ENCODE measurements at places on chromosomes 3 and 15.

DNA sequence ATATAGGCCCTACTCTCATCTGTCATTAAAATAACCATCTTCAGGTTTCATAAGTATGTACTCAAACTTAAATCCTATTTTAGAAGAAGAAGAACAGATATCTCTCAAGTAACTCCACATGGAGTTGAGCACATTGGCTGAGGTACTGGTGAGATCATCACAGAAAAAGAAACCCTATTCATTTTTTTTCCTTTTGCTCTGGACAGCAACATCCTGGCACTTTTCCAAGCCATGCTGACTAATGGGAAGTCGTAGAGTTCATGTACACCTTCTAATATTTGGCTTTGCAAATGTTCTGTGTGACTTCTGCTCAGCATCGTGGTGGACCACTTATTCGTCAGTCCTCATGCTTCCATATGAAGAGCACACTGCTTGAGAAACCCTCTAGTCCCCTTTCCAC, 336.0 kb upstream of the KCNH8 start:
- DNase-seq: no peak

GRCh38 chr3:67646586-67647234, 7.7 kb downstream of the SUCLG2 start:
- no peak for DNase-seq

- DNase-seq: no peak
These were observed 41.5 kb downstream of the TLE3 start for GRCh38 chr15:70056091-70056680.

DNA sequence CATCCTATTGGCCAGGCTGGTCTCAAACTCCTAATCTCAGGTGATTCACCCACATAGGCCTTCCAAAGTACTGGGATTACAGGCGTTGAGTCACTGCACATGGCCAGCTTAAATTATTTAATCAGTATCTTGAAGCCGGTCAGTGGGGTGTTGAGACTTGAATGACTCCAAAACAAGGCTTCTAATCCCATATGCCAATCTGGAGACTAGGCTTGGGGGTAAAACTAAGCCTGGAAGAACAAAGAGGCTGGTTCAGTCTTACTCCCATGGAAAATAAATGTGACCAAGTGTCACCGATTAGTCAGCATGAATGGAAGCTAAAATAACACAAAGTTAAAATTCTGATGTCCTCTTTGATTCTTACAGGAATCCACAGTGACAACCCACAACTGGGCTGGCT, 509.1 kb downstream of the FOXP1 start:
- no peak for DNase-seq

DNA sequence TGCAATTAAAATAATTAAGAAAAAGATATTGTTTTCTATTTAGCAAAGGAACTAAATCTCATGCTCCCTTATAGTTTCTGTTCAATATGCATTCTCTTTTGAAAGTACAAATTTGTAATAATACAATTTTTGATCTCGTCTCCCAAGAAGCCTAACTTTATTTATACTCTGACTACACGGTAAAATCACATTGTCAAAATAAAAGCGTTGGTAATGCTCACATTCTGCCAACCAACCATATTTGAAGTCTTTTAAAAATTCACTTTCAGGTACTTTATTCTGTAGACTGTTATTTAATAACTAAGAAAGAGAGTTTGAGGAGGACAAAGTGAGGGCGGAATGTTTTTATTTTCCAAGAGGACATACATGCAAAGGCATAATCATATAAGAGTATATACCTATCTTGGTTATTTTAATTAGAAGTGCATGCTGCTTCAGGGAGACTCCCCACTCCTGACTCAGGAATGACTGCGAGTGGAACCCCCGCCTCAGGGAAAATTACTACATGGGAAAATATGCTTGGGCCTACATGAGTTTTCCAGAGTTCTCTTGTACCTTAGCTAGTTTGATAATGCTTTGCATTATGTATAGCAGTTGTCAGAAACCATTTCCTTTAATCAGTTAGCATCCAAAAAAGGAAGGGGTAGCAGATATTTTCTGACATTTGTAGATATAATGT, 19.3 kb downstream of the MBNL1 start:
- no peak for DNase-seq

DNA sequence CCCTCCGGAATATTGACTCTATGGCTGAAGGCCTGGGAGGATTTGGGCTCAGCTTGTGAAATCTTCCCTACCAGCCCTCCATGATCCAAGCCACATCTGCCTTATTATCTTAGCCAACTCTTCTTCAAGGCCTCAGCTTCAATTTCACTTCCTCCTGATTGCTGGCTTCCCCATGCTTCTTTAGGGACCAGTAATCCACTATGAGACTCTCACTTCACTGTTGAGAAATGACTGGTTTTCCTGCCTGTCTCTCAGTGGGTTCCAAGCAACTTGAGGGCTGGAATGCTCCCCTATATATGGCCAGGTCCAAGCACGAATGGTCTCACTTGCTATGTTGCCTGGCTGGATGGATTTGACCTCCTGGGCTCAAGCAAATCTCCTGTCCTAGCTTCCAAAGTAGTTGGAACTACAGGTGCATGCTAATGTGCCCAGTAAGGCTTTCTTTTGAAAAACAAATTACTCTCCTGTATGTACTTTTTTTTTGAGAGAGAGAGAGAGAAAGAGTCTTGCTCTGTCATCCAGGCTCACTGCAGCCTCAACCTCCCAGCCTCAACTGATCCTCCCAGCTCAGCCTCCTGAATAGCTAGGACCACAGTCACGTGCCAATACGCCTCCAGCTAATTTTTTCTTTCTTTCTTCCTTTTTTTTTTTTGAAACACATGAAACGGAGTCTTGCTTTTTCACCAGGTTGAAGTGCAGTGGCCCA, 7.9 kb upstream of the PIK3CB start:
- peak; percentile 44 for DNase-seq

DNA sequence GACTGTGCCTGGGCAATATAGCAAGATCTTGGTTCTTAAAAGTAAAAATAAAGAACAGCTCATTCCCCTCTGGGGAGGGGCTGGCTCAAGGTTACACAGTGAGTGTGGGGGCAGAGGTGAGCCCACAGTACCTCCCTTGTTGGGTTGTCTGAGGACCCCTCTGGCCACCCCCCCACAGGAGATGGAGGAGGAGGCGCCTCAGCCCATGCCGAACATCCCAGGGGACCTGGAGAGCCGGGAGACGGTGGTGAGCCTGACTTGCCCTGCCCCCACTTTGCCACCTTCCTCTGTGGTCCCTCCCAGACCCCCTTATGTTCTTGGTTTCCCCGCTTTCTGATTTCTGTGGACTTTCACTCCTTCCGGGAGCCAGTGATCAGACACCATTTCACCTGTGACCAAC, 28.7 kb downstream of the NGRN start:
- no peak for DNase-seq

- DNase-seq: no peak
These were observed 158.5 kb upstream of the TPM1 start for GRCh38 chr15:62883938-62884479.
